ENCODE measurements at places on chromosomes 4 and X.

- no peak for DNase-seq
Measured at GRCh38 chr4:1644891-1645657, 39.0 kb downstream of the FAM53A start.

- peak; percentile 84 for DNase-seq
Measured at GRCh38 chr4:102439236-102439614, 61.9 kb upstream of the NFKB1 start.

DNA sequence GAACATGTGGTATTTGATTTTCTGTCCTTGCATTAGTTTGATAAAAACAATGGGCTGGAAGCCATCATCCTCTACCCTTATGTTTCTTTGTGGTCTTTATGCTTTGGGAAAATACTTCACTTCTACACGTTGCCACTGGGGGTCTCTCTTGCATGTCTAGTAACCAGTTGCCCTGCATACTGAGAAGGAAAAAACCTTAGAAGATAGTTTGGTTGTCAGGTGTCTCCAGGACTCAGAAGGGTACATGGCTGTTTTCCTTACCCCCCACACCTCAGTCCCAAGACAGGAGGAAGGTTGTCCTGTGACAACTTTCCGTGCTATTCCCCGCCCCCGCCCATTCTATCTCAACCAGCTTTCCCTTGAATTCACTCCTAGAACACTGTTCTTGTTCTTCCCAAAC lies 62.1 kb upstream of the LANCL3 start:
- DNase-seq: no peak

DNA sequence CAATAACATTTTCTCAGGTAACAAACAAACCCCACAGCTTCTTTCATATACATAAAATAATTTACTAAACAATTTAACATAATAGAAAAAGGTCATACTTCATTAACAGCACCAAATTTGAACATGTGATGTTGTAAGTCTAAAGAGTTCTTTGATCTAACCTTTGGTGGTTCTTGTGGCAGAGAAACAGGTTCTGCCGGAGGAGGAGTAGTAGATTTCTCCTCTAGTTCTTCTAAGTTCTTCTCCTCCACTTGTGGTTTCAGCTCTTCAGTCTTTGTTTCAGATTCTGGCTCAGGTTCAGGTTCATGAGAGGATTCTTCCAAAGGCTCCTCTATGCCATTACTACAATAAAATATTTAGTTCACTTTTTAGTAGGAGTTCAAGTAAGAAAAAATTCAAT lies 18.3 kb downstream of the G3BP2 start:
- DNase-seq: no peak

DNA sequence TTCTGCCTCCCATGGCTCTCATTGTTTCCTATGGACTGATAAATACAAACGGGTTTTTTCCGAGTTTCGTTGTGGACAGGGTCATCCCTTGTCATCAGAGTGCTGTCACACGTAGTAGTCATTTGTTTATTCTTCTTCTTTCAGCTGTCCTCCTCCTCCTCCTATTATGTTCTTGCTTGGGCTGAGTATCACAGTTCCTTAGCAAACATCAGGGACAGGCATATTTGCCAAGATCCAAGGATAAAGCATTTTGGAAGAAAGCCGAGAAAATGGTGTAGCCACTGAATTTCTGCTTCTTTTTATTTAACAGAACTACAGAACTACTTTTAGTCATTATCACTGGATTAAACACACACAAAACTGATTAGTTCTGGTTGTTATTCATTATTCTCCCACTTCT lies 167.9 kb downstream of the MAML3 start:
- DNase-seq: no peak

DNA sequence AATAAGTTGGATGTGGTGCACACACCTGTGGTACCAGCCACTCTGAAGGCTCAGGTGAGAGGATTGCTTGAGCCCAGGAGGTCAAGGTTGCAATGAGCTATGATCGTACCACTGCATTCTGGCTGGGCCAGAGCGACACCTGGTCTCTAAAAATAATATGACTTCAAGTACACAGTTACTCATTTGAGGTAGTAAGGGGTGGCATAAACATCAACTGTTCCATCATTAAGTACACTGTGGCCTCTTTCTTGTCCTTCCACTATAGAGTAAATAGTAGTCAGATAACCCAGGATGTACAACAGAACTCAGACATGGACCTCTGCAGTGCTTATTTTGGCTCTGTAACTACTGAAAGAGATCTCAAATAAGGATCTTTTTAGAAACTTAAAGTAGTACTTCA lies 10.6 kb downstream of the FAM9B start:
- no peak for DNase-seq

- no peak for DNase-seq
Measured at GRCh38 chrX:124680287-124680686, 333.9 kb downstream of the SH2D1A start.

DNA sequence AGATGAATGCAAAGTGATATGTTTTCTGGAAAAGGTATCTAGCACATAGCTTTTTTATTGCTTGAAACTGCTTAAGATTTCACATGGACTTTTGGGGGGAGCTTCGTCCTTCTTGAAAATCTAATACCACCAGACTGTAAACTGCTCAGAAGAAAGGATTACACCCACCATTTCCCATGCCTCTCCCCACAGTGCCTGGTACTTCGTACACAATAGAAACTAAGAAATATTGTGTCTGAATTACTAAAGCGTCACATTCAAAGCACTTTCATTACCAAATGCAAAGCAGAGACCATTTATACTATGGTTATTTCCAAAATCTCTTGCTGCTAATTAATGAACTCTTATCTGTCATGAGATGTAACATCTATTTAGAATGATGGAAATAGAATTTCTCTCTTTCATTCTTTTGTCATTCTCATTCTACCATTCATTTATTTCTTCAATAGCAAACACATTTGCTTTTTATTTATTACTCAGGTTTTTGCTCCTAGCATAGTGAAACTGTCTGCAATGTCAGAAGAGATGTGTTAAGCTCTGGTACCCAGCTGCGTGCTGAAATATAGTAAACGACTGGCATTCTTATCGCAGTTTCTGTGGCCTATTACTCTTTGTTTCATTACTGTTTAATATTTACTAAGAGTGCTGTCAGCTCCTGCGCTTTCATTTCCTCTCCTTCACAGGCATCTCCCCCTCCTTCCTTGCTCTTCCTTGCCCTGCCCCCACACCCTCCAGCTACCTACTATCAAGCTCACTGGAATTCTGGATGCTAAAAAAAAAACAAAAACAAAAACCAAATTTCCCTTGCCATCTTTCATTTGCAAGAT lies 51.4 kb upstream of the RAPGEF2 start:
- no peak for DNase-seq

GRCh38 chr4:27145597-27145996 lies 285.0 kb downstream of the STIM2 start:
- DNase-seq: peak; percentile 11

- DNase-seq: no peak
Measured at GRCh38 chrX:20829665-20830491, 544.3 kb upstream of the CNKSR2 start.

GRCh38 chr4:74042681-74043080 lies 4.2 kb upstream of the CXCL3 start:
- no peak for DNase-seq

DNA sequence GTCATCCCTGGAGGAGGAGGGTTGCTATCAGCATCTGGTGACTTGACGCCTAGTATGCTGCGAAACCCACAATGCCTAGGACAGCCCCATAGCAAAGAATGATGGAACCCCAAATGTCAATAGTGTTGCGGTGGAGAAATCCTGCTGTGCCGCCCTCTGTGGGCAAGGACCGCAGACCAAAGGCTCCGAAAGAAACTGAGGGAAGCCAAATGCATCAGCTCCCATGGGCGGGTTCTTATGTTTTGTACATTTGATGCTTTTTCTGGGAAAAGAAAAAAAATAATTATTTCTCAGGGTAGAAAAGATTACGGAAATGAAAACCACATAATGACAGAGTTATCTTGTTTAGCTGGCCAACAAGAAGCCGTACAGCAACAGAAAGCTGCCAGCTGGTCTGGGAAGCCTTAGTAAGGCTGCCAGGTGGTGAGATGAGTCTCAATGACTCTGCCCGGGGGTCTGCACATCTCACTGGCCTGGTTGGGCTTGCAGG lies 95.0 kb upstream of the TBL1X start:
- DNase-seq: no peak

All from skin of body (tissue), 3 donors.